GM23338 (cell line): ENCODE measurements at places on chromosomes 2 and 18. TPM values are rescaled to one million over a fixed set of nuclear protein-coding genes. Genes with fewer than 3 reads are reported as not detected.

DNA sequence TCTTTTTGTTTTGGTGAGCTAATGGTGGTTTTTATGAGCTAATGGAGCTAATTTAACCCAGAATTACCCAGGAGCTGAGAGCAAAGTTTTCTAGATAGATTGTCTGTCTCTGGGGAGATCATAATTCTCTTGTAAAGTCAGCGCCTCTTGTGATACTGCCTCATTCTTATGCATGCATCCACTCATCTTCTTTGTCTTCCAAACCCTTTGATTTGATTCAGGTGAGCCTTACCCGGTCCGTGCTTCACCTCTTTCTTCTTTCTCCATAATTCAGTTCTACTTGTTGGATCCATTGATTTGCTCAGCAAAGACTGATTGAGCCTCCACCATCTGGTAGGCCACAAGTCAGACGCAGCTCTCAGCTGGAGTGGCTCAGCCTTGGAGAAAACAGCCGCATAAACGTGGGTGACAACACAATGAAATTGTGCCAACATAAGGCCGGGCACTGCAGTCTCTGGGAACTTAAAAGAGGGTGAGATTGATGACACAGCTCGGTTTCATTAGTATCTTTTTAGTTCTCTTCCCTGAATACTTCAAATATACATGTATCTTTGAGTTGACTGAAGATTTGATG is 158.5 kb upstream of the SH3BP4 start:
- no peaks in the 10 kb centered on the region for H3K27me3 ChIP-seq
- H3K4me3 ChIP-seq = peak overlapping the region; percentile 17; the same call in 1 of the 2 replicates
- no peak overlapping the region for H3K27ac ChIP-seq
- DNase-seq = peak; percentile 44

MOGAT1 gene
- 0.89 and 0.94 TPM in 2 replicates for total RNA-seq

TLK1 gene
- total RNA-seq = 39.7 and 41.2 TPM in 2 replicates

CFAP221 gene
- total RNA-seq = 0.23 and 0.42 TPM in 2 replicates

- H3K4me1 ChIP-seq = no peaks in the 10 kb centered on the region
- H3K36me3 ChIP-seq = no peaks in the 10 kb centered on the region
- DNase-seq = no peak
- no peaks in the 10 kb centered on the region for H3K27me3 ChIP-seq
- no peak overlapping the region for H3K4me3 ChIP-seq
These were observed 12.3 kb upstream of the PTMA start for GRCh38 chr2:231696004-231696367.

GRCh38 chr18:65610939-65611338 is 139.9 kb upstream of the CDH7 start:
- H3K27me3 ChIP-seq = peaks cover 70% of the 10 kb centered on the region
- peaks cover 15% of the 10 kb centered on the region; the same call in 1 of the 2 replicates for H3K4me1 ChIP-seq
- no peak overlapping the region for H3K27ac ChIP-seq
- H3K4me3 ChIP-seq = no peak overlapping the region
- no peaks in the 10 kb centered on the region for H3K36me3 ChIP-seq
- DNase-seq = peak; percentile 88

DNA sequence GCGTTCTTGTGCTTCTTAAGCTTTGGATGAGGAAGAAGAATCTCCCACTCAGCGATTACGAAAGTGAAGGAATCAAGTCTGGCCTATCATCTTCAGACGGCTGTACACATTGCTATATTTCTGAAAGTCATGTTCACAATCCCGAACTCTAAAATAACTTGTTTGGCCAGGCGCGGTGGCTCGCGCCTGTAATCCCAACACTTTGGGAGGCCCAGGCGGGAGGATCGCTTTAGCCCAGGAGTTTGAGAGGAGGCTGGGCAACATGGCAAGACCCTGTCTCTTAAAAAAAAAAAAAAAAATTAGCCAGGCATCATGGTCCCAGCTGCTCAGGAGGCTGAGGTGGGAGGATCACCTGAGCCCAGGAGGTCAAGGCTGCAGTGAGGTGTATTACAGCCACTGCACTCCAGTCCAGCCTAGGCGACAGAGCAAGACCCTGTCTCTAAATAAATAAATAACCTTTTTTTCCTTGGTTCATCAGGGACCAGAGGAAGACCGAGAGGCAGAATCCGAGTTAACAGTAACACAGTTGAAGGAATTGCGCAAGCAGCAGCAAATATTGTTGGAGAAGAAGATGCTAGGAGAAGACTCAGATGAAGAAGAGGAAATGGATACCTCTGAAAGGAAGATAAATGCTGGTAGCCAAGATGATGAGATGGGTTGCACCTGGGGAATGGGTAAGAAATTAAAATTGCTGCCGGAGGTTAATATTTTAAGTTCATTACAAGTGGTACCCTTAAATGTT is 1.1 kb downstream of the SLC4A1AP start:
- peaks cover 19% of the 10 kb centered on the region for H3K36me3 ChIP-seq
- peaks cover 14% of the 10 kb centered on the region for H3K4me1 ChIP-seq
- DNase-seq = no peak
- H3K4me3 ChIP-seq = peak overlapping the region; percentile 83
- H3K27ac ChIP-seq = no peak overlapping the region

CHN1 gene
- total RNA-seq = 30.2 and 36.5 TPM in 2 replicates

DNA sequence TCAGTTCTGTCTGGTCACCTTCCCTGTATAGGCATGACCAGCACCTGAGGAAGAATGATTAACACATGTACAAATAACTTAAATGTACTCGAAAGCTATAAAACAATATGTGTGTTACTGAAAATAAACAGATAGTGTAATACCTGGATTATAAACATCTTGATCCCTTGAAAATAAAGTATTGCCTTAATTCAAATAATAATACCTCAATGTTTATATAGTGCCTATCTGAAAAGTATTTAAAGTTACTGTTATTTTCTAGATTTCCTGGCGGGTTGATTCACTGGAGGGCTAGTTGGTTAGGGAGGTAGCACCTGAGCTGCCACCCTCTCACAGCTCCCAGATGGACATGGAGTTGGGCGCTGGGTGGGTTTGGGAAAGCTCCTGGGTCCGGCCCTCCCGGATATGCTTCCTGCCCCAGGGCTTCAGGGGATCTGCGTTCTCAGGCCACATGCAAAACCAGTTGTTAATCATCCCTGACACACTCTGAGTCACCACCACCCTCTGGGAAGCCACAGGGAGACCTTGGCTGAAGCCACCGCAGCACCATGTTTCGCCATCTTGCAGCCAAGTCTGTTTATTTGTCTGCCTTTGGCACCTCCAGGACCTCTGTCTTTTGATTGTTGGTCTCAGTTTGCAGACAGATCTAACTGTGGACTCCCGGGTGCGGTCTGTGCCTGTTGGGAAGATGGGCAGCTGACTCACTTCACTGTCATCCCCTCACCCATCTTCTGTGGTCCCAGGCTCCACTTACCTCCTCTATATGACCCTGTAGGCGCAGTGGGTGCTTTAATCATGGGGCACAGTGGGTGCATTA is 35.3 kb downstream of the RAB31 start:
- H3K27ac ChIP-seq = peak overlapping the region; percentile 7
- H3K36me3 ChIP-seq = no peaks in the 10 kb centered on the region
- no peaks in the 10 kb centered on the region for H3K27me3 ChIP-seq
- H3K4me1 ChIP-seq = peaks cover 36% of the 10 kb centered on the region

MCM6 gene
- total RNA-seq = 133 and 139 TPM in 2 replicates

NBEAL1 gene
- total RNA-seq = 11.6 and 13.3 TPM in 2 replicates

IL1F10 gene
- not detected in 2 replicates for total RNA-seq

REG3G gene
- not detected in 2 replicates for total RNA-seq
